ENCODE measurements at places on chromosomes 12 and 14. TPM values are rescaled to one million over a fixed set of nuclear protein-coding genes. Genes with fewer than 3 reads are reported as not detected.

The VAMP1 gene
- total RNA-seq: 92.6 TPM

- no peak for DNase-seq
These were observed 150.4 kb downstream of the PHETA1 start for GRCh38 chr12:111218499-111218898.

- DNase-seq: no peak
These were observed 133.6 kb upstream of the VRK1 start for GRCh38 chr14:96663491-96664067.

- no peak for DNase-seq
These were observed 146.4 kb upstream of the RTL1 start for GRCh38 chr14:101049942-101050341.

The PITPNM2 gene
- total RNA-seq: 42.7 TPM

GRCh38 chr12:66077542-66077941 lies 53.0 kb downstream of the LLPH start:
- no peak for DNase-seq

DNA sequence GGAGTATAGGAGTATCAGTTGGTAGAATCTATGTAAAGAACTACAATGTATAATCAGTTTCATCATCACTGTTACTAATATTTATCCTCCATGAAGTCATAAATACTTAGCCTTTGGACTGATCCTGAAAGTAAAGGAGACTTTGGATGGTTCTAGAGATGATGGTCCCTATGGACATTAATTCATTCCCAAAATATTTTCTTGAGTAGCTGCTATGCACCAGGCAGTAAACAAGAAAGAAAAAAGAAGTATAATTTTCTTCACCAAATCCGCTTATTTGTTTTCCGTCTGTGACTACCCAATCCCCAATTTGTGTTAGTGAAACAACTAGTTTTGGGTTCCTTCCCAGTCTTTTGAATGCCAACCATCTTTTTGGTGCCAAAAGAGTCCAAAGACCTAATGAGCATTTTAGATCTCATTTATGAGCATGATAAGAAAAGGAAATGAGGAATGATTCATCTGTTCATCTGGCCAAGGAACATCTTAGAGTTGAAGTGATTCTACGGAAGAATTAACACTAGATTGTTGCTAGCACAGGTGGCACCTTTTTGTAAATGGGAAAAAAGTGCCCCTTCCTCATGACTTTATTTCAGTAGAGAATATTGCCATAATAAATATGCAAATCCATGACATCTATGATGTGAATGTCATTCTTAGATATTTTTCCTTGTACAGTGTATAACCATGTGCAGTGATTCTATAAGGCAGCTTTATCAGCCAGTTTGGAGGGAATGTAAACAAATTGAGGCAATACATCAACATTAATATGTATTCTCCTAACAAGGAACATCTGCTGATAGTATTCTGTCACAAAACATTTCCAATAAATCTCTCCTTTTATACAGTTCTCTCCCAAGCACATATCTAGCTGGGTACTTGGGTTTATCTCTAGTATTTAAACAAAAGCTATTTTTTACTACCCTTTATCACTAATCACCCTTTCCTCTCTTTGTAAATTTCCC lies 85.1 kb upstream of the CCDC91 start:
- DNase-seq: no peak

The KSR2 gene
- not detected for total RNA-seq

The HOXC13 gene
- not detected for total RNA-seq

GRCh38 chr12:66243911-66244310 lies 54.9 kb downstream of the IRAK3 start:
- no peak for DNase-seq

- DNase-seq: no peak
These were observed 16.4 kb upstream of the CELA1 start for GRCh38 chr12:51362747-51363342.

GRCh38 chr14:73623504-73624054 lies 11.3 kb downstream of the ACOT6 start:
- DNase-seq: no peak

The ATXN7L3B gene
- total RNA-seq: 56.4 TPM

- DNase-seq: no peak
These were observed 27.0 kb upstream of the EID3 start for GRCh38 chr12:104276273-104277131.

DNA sequence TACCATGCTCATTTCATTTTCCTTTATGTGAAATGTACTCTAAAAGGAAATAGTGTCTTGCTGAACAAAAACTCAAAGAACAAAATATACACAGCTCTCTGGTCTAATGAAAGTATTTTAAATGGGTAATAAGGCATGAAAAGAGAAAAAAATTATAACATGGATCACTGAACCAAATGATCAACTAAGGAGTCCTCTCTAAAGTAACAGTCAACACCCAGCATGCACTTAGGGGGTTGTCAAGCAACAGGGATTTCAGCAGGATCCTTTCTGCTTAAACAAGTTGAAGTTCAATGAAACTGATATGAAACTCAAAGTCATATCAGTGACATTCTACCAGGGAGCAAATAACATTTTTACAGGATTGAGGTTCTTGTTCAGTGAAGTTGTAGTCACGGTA lies 398.8 kb downstream of the SEC23A start:
- DNase-seq: no peak

The TMEM63C gene
- total RNA-seq: 0.66 TPM

GRCh38 chr12:122471324-122472226 lies 29.2 kb downstream of the ZCCHC8 start:
- DNase-seq: no peak

GRCh38 chr12:71432936-71433335 lies 6.7 kb upstream of the LGR5 start:
- DNase-seq: no peak

- DNase-seq: no peak
These were observed at the start of gene SMIM41 for GRCh38 chr12:52079576-52080402. Gene SMIM41, plus strand, starts transcription at chr12:52079704. Its CDS starts 76 bp downstream, at chr12:52079780.

The CRIP2 gene
- 2.2 TPM for total RNA-seq

GRCh38 chr12:62738616-62739015 lies 196.3 kb downstream of the PPM1H start:
- DNase-seq: no peak

GRCh38 chr14:68677901-68678300 lies 115.0 kb downstream of the ZFP36L1 start:
- DNase-seq: no peak

DNA sequence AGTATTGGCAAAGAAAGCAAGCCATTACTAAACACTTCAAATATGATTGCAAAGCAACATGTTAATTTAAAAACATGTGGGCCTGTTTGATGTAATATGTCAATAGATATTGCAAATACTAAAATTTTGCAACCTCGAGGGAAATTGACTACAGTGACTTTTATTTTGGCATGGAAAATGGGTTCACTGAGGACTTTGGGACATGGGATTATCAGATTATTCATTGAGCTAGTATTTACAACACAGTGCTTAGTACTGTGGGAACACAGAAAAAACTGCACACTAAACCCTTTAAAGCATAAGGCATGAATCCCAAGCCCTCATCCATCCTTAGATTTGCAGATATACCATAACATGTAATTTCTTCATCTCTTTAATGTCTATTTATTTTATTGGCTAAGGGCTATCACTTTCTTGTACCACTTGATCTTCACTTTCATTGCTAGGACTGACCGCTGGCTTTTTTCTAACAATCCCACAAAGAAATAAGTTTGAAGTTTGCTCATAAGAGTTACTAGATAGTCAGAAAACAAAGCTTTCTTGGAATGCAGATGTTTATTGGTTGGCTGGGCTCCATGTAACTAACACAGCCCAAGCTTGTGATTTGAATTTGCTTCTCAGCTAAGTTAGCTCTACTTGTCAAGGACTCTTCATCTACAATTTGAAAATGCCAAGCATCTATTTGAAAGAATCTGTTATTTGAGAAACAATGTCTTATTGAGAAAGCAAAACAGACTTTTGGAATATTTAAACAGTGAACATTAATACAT lies 48.7 kb downstream of the PPFIBP1 start:
- DNase-seq: no peak

DNA sequence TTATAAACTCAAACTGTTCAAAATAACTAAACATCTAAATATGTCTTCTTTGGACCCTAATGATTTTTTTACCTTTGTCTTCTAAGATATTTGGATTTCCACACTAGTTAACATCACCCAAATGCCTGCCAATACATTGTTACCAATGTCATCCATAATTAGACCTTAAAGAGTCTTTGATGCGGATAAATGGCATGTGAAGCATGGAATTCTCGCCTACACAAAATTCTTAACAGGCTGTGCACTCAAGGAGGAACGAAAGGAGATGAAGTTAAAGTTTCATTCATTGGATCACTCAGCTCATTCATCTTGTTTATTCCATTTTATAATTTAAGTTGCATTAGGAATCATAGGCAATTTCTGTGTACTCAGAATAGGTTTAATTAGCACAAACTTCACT lies 219.7 kb downstream of the ACSS3 start:
- DNase-seq: no peak
